ENCODE measurements at places on chromosomes 3 and 15.

DNA sequence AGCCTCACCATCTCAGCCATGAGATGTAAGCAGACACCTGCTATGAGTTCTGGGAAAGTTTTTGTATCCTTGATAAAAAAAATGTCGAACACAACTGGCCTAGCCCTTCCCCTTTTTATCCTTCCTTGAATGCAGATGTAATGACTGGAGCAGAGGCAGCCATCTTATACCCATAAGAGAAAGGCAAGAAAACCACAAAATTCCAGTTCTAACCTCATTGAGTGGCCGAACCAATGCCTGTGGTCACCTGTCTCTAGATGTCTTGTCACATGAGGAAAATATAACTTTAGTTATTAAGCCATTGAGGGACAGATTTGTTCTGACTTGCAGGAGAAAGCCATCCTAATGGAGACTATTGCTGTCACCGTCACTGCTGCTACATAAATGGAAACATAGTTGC, 80.4 kb upstream of the SLC6A6 start:
- DNase-seq, result no peak

- no peak for DNase-seq
Measured at GRCh38 chr15:34338347-34338746, 766 bp upstream of the SLC12A6 start.

DNA sequence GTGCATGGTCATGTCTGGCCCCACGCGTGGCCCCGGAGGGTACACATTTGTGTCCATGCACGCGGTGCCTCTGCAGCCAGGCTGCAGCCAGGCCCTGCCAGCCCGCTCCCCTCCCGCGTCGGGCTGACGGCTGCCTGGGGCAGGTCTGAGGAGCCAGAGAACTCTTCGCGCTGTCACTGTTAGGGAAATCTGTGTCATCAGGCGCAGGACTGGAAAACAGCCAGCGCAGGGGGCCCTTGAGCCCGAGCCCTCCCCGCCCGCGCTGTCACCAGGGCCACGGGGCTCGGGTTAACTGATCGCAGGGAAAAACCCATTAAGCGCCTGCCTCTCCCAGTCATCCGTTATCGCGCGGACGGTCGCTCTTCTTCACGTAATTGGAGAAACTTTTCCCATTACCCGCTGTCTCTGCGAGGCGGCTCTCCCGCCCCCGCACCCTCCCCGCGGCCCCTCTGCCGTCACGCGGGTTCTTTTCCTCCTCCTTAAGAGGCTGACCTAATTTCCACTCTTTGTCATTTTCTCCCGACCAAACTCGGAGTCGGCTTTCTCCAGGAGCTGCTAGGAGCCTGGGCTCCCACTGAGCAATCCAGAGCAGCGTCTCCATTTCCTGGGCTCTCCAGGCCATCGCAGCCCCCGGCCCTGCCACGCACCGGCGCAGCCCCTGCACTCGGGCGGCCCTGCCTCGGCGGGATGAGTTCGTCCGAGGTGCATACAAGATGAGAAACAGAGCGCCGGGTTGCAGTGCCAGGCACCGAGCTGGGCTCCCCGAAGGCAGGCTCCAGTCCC, 57.5 kb upstream of the PRR23E start:
- DNase-seq, result no peak

GRCh38 chr3:161284989-161285388, 63.9 kb downstream of the NMD3 start:
- DNase-seq, result no peak

- no peak for DNase-seq
Measured at GRCh38 chr3:183288117-183288516, 35.1 kb downstream of the B3GNT5 start.

DNA sequence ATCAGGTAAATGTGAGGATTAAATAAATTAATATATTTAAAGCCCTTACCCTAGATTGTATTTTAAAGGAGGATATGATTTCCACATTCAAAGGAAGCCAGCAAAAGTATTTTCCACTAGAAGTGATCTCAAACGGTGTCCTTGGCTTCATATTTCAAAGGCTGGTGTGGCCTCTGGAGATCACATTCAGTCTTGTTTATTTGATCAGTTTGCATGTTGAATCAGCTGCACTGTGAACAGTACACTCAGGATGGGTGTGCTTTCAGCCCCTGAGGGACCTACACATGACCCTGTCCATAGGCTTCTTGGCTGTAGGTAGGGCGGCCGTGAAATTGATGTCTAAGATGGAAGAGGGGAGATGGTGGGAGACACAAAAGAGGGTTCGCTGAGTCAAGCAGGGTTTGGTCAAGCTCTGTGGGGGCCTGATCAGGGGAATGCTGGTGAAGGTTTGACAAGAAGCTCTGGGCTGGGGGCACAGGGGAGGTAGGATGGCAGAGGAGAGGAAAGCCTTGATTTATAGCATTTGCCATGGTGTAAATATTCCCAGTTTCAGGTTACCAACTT, 21.9 kb downstream of the CYP8B1 start:
- DNase-seq, result no peak

DNA sequence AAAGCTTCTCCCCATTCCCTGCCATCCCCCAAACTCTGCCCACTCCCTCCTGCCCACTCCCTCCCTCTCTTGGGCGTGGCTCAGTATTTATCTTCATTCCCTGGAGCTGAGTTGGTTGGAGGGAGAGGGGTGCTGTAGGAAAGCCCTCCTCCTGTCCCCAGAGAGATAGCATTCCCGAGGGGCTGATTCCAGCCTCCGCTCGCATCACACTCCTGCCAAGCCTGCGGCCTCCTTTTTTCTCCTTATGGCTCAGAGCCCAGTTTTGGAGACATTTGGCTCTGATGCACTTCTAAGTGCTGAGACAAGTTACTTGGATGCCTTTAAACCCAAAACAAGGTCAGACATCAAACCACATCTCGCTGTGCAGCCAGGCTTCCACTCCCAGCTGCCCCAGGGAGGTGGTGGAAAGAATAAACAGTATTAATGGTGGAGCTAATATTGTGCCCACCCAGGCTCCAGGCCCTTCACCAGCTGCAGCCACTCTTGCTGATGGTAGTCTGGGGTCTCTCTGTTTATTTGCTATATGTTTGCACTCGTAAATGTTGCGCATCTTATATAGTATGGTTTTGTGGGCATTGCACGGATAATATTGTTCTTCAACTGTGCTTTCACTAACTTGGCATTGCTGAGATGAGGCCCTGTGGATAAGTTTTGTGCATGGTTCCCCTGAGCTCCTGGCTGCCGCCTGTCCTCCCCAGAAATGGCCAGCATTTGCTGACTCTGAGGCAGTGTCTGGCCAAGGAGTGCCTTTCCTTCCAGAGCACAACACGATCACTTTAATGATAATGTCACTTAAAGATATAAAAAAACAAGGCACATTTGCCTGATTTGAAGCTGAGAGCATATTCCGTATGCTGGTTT, 157.2 kb downstream of the LRRC28 start:
- DNase-seq, result peak; percentile 77

DNA sequence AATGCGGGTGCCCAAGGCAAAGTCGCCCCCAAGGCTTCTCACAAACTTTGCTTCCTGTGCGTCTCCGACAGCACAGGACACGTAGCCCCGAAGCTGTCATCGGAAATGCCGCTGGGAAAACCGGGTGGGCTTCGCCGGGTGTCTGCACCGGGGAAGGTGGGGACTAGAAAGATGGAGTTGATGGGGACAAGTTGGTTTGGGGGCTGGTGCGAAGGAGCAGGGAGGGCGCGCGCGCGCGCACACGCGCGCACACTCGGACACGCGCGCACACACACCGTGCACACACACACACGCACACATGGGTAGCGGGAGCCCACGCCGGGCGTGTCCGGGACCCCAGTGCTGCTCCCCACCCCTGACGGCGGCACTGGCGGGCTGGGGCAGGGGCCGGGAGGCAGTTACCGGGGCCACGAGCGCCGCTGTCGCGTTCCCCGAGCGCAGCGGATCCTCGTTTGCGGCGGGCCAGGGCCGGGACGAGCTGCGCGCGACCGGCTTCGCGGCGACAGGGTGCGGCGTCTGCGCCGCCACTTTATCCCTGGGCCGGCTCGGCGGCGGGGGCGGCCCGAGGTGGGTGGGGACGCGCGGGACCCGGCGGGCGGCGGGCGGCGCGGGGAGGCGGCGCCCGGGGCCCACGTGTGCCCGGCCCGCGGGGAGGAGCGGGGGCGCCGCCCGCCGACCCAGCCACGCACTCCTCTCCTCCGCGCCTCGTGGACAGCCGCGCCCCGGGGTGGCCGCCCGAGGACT, 539 bp upstream of the MGLL start:
- DNase-seq, result peak; percentile 59

DNA sequence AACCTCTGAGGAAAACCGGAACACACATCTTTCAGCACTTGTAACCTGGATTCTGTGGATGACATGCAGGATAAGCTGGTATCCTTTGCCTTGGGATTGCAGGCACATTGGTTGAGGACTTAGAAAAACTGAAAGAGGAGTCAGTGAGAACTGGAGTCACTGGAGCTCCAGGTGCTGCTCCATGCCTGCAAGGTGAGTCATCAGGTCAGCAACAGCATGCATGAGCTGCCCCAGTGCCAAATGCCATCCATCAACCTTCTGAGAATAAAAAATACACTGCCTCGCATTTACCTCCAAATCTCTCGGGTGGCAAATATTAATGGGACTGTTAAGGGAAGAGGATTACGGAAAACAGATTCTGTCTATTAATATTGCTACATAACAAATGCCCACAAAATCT, 729.1 kb downstream of the NTRK3 start:
- no peak for DNase-seq

- DNase-seq, result no peak
Measured at GRCh38 chr3:197519801-197520211, 36.0 kb downstream of the BDH1 start.

DNA sequence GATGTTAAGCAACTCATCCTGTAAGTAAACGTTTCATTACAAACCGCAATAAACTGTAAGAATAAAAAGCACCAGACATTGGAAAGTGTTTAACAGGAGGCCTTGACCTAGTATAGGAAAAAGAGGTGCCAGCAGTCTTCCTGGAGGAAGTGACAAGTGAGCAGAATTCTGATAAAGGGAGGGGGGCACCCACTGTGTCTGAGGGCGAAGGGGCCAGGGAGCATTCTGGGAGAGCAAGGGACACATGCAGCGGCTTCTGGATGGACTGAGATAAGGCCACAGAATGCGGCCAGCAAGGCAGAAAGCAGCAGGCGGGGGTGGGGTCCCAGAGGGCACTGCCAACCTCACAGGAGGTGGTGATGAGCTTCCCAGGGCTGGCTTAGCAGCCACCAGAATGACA, 80.2 kb downstream of the MTHFS start:
- no peak for DNase-seq

DNA sequence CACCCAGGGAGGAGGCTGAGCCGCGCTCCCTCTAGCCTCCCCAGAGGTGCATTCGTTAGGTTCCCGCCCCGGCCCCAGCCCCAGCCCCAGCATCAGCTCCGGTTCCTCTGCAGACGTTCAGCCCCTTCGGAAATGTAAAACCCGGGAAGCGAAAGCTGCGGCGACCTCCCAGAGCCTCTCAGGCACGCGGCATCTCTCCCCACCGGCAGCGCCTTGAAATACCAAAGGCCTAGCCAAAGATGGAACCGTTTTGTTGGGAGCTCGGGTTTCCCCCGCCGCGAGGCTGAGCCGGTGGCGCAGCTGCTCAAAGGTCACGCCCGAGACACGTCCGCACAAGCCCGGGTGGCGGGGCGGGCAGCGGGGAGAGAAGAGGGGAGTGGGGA, 77.8 kb upstream of the HES1 start:
- DNase-seq, result no peak

GRCh38 chr3:18837137-18837755, 311.1 kb upstream of the KCNH8 start:
- DNase-seq, result no peak

DNA sequence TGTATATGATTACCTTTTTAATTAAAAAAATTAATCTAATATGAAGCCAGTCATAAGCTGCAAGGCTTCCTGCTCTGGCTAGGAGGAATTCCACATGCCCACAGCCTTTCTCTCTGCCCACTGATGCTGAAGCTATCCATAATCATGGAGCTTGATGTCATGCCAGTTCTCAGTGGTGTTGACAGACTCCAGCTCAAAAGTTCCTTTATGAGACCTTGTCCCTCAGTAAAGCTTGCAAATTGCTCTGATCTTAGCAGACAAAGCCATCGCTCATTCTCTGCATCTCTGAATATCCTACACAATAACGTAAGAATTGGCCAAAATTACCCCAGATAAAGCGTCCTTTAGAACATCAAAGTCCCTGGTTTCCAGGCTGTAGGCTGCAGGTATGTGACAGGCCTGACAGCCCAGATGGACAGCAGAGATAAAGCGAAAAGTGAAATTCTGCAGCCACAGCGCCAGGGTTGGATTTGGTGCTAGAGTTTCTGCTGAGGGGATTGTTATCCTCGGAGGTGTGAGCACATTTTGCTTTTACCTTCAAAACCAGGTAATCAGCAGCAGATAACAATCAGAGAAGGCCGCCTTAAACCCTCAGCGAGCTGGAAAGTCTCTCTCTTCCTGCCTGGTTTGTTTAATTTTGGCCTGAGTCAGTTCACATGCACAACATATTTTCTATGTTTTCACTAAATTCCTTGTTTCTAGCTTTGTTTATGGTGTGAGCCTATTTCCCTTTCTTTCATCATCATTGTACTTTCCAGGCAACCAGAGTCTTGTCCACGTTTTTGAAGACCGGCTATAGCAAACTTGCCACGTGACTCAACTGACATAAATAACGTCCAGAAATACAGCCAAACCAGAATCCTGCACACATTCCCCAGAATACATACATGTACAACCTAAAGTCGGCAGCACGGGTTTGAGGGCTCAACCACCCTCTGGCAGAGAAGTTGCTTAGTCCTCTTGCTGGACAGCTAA, 36.6 kb upstream of the ALDH1A3 start:
- DNase-seq, result no peak

DNA sequence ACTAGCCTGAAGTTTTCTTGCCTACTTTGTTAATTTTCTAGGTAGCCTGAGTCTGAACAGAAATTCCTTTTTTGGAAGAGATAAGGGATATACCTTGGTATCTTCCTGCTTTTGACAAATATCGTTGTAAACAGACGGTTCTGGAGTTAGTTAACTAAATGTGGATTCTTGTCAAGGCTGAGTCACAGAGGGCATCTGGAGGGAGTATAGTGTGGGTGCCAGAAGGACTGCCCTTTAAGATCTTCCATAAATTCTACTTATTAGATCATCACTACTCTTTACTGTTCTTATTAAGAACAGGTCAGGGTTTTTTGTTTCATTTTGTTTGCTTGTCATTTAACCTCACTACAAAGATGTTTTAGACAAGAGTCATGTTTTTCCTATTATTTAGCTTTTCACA, 125.3 kb upstream of the SKOR1 start:
- DNase-seq, result no peak

GRCh38 chr3:178948546-178948945, 123.1 kb downstream of the ZMAT3 start:
- no peak for DNase-seq

- no peak for DNase-seq
Measured at GRCh38 chr3:122619040-122619439, 41.6 kb downstream of the PARP15 start.

- DNase-seq, result no peak
Measured at GRCh38 chr3:119600732-119601131, 3.0 kb downstream of the PLA1A start.

GRCh38 chr3:48896936-48897335, 1.7 kb downstream of the SLC25A20 start:
- no peak for DNase-seq

DNA sequence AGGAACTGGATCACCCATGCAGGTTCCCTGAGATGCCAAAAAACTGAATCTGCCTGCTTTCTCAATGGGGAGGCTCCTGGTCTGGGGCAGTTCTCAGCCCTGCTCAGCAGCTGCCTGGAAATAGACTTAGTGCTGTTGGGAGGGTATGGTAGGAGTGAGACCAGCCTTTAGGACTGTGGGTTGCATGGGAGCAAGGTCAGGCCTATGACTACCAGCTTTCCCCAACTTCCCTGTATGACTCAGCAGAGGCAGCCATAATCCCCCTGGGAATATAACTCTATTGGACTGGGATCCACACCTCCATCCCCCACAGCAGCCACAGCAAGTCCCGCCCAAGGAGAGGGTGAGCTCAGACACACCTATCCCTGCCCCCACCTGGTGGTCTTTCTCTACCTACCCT, 87.0 kb downstream of the CFAP44 start:
- DNase-seq, result no peak

All from hepatic stellate cell (primary cell).